ENCODE measurements at places on chromosomes 5 and 9.

- DNase-seq, result no peak
Measured at GRCh38 chr5:173866858-173867679, 21.1 kb upstream of the CPEB4 start.

GRCh38 chr5:6517510-6517909 lies 68.9 kb downstream of the UBE2QL1 start:
- DNase-seq, result no peak

DNA sequence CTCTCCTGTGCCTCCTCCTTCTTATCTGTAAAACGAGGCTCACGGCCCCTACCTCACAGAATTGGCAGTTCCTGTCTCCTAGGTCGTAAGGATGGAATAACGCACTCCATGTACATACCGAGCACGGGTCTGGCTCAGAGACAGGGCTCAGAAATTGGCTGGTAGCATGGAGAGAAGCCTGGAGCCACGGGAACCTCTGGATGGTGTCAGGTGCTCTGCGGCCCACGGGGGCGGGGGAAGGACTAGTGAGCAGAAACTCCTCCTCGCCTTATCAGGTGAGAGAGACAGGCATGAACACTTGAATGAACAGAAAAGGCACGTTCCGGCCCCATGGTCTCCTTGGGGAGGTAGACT lies 15.4 kb upstream of the C5orf47 start:
- no peak for DNase-seq

GRCh38 chr9:109972026-109972882 lies 192.3 kb downstream of the PALM2AKAP2 start:
- DNase-seq, result no peak

- no peak for DNase-seq
Measured at GRCh38 chr5:133341296-133341695, 271.0 kb downstream of the FSTL4 start.

DNA sequence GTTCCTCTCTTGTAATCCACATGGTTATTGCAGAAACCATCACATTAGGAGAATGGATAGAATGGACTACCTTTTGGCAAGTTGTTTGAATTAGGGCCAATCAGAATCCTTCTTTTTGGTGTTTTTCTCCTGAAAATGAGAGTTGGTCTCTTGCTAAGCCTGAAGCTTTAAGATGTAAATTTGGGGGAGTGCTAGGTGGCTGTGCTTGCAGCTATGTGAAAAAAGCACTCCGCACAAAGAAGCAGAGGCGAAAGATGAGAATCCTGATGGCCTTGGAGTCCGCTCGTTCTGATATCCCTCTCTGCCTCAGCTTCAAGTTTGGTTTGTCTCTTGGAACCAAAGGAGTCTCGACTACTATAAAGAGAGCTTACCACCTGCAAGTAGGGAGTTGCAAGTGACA lies 63.6 kb downstream of the INIP start:
- DNase-seq, result no peak

DNA sequence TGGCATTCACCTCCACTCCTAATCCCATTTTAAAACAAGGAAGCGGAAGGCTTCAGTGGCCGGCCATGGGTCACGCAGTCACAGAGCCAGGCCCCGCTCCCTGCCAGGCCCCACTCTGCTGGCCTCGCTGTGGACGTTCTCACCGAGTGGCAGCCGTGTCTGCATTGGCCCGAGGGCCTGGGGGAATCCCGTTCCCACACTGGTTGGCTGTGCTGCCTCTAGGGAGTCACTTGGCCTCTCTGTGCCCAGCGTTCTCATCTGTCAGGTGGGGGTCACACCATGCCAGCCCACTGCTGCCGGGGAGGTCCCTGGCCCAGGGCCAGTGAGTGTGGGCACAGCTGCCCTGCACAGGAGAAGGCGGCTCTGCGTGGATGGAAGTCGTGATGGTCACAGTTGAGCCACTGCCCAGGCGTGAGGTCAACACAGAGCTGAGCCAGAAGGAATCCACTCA lies 13.4 kb upstream of the SLC9A3 start:
- no peak for DNase-seq

GRCh38 chr9:124297551-124297901 lies 39.8 kb downstream of the NEK6 start:
- no peak for DNase-seq

GRCh38 chr5:118146824-118147223 lies 841.5 kb downstream of the DTWD2 start:
- DNase-seq, result no peak

DNA sequence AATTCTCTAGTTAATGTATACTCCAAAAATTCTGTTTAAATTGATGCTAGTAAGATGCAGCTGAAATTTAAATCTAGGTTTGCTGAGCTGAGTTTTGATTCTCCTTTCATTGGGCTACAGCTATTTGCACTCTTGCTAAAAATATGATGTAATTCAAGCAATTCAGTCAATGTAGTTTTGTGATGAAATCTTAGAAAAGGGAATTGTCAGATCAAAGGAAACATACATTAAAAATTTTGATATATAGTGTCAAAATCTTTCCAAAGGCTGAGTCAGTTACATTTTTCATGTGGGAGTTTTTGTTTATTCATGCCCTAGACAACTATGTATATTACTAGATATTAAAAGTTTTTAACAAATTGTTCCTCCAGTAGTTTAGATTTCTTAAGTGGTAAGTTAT lies 334.9 kb upstream of the DAB2 start:
- no peak for DNase-seq

DNA sequence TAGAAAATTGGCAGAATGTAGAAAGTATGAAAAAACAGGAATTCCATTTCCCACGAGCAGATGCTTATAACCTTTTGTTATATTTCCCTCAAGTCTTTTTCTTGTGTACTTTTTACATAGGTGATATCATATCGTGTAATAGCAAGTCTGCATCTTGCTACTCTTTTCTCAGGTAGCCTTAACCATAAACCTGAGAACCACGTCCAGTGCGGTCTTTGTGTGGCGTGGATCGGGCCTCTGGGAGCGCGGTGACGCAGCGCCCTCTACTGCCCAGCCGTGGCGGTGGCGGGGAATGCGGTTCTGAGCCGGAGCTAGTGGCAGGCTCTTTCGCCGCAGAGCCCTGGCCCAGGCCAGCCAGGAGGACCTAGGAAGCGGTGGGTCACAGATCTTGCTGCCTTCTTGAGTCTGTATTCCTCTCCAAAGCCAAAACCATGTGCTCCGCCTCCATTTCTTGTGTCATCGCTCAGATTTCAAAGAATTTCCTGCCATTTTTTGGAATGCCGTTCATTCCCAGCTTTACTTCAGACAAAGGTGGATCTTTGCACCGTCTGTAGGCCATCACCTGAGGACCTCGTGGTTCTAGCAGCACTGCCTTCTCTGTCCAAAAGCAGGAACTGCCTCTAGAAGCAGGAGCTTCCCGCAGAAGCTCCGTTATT lies 71.9 kb downstream of the MVB12B start:
- DNase-seq, result peak; percentile 87

GRCh38 chr5:172686539-172687390 lies 45.7 kb downstream of the NEURL1B start:
- DNase-seq, result no peak

GRCh38 chr5:54985301-54986268 lies at the start of gene ESM1:
ESM1 (minus strand) TSS chr5:54985593; CDS start chr5:54985517, 76 bp downstream.
- no peak for DNase-seq

DNA sequence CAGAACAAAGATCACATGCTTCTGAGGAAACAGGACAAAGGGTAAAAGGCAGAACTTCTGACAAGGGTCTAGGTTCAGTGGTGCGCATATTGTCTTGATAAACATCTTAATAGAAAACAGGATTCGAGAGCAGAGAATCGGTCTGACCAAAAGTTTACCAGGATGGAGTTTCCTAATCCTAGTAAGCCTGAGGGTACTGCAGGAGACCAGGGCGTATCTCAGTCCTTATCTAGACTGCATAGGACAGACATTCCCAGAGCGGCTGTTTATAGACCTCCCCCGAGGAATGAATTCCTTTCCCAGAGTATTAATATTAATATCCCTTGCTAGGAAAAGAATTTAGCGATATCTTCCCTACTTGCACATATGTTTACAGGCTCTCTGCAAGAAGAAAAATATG lies 32.4 kb upstream of the TNFSF8 start:
- no peak for DNase-seq

GRCh38 chr9:77648234-77649108 lies at the start of gene GNA14:
GNA14 (minus strand) TSS chr9:77648322; CDS start chr9:77647793, 529 bp downstream.
- DNase-seq, result no peak

GRCh38 chr9:137464291-137464999 lies 5.3 kb upstream of the NSMF start:
- DNase-seq, result no peak

DNA sequence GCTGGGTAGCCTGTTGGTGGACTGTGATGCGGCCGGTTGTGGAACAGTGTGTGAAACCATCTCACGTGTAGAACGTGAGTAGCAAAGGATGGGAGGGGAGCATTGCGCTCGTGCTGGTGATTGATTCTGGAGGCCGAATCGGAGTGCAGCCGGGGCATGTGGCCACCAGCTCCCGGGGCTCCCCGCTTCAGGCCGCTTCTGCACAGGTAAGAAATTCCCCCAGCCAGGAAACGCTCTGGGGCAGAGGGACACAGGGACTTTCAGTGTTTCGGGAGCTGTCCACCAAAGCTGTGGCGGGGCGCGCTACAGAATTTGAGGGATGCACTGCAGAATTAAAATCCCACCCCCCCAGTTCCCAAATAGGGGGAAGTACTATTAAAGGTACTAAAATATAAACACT lies 41.9 kb downstream of the LAMC3 start:
- DNase-seq, result no peak

DNA sequence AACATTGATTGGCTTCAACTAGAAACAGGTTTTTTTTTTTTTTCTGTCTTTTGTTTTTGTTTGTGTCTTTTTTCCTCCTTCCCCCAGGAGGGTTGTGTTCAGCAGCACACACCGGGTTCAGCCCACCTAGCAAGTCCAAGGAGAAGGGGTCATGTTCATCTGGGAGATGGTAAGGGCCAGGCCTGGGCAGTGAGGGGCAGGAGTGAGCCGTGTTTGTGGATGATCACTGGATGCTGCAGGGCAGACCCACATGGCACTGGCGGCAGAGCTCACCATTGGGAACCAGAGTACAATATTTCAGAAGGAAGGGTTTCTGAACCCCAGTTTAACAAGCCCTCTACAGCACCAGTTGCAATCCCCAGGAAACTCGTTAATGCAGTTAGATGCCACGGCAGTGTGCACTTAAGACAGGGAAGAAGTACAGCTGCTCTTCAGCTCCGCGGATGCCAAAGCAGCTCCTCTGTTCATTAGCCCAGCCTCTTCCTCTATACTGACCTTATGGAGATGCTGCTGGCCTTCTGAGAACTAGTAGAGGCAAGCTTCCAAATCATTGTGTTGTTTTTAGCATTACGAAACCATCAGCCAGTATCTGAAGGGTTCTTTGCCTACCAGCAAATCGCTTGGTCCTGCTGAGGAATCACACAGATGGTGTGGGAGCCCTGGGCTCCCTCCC lies 508.2 kb upstream of the WWC1 start:
- DNase-seq, result no peak

DNA sequence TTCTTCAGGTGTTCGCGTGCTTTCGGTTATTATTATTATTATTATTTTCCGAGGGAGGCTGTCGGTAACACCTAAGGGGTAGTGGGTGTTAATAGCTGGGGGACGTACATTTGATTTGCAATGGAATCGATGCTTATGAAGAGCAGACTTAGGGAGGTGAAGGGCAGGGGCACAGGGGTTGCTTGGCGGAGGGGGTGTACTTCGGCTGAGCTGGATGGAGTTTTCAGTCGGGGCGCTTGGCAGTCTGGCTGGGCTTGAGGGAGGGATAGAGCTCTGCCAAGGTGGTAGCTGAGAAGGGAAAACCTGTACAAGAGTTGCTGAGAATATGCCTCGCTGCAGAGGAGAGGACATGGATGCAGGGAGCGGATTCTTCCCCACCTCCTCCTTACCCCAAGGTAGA lies 617 bp upstream of the PTPRD start:
- DNase-seq, result no peak

DNA sequence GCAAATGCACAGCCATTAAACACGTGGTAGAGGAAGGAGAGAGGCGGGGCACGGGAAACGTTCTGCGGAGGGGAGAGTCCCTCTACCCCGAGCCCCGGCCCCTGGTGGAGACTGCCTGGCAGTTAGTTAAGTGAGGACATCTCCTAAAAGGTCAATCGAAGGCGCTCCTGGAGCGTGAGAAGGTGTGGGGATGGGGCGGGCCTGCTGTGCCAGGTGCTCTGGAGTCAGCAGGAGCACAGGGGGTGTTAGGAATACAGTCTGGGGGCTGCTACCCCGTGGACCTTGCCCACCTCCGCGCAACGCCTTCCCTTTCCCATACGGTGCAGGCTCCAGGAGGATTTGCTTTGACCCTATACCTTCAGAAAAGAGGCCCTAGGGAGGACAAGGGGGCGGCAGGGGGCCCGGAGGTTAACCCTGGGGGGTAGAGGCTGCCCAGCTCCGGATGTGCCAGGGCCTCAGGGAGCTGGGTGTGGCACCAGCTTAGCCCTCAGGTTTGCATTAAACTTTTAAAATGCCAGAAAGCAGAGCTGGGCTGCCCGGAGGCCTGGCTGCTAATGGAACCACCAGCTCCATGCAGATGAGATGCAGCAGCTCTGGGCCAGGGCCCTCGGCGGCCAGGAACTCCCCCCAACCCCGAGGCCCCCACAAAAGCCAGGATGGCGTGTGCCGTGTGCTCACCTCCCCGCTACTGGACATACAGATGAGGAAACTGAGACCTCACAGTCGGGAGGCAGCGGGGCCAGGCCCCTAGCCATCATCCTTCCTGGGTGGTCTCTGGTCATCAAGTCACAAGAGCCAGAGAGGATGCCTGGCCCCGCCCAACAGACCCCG lies 39.2 kb downstream of the NACC2 start:
- DNase-seq, result peak; percentile 43

- no peak for DNase-seq
Measured at GRCh38 chr5:73435759-73436534, 12.6 kb downstream of the FOXD1 start.

DNA sequence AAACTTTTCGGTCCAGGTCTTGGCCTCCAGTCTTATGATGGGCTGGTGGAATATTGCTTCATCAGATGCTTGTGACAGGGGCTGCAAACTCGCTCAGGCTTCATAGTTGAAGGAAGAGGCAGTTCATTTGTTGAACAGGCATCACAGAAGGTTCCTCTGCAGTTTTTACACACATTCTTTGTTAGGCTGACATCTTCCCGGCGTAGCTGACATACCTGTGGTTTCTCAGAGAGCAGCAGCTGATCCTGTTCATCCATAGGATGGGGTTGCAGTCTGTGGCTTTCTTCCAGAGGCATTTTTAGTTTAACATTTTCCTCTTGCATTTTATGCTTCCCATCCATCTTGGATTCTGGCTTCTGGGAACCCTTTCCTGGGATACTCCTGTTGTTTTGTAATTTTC lies 1255.2 kb downstream of the EFNA5 start:
- no peak for DNase-seq

DNA sequence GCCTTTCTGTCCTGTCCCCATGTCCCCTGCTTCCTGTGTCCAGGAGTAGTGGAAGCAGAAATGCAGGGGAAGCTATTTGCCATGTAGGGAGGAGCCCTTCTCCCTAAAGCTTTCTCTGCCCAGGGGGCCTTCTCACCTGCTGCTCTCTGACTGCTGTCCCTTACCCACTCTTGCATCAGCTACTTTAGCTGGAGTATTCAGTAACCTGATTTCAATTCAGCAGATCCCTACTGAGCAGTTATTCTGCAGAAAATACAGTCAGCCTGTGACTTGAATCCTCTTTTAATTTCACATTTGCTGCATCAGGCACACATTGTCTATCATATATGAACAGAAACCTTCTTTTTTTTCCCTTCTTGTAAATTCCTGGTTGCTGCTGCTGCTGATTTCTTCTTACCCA lies 90.4 kb downstream of the MVB12B start:
- DNase-seq, result no peak
